Mesendoderm (in vitro differentiated cells): ENCODE measurements at places on chromosomes 7 and 10.

DNA sequence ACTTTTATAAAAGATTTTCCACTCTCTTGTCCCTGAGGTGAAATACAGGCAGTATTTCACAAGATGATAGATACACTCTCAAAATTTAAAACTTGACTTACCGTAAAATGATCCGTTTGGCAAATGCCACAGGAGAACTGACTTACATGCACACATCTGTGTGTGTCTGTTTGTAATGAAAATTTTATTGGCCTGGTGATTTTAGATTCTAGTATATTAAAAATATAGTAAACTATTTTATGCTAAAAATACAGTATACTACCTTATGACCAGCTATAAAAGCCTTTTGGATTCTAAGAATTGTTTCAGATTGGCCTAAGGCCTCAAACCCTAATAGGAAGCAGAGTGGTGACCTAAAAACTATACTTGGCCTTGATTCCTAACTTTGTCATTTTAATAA is 362.7 kb downstream of the IPMK start:
- DNase-seq, result no peak
- H3K36me3 ChIP-seq, result no peaks in the 10 kb centered on the region
- H3K4me1 ChIP-seq, result no peaks in the 10 kb centered on the region

DNA sequence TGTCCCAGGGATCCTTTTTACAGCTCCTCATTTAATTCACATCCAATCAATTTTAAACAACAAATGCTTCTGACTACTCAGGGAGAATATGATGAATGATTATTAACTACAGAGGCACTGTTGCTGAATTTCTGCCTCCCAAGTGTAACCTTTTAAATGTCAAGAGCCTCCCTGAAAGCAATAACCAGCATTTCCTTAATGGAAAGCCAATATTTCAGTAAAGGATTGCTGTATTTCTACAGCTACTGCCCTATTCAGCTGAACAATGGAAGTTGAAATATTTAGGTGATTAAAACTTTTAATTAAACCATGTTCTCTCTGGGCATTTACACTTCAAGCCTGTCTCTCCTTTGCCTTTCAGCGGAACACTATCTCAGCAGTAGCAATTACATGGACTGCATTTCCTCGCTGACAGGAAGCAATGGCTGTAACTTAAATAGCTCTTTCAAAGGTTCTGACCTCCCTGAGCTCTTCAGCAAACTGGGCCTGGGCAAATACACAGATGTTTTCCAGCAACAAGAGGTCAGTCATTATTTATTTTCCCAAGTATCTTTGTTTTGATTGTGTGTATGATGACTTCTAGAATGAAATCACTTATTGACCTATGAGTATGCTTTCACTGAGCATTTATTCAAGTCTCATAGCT is 304.7 kb downstream of the BICC1 start:
- no peaks in the 10 kb centered on the region for H3K4me1 ChIP-seq
- no peaks in the 10 kb centered on the region for H3K27me3 ChIP-seq
- H3K27ac ChIP-seq, result no peak overlapping the region
- H3K4me3 ChIP-seq, result no peak overlapping the region
- H3K36me3 ChIP-seq, result no peaks in the 10 kb centered on the region

- no peak overlapping the region for H3K27ac ChIP-seq
- H3K27me3 ChIP-seq, result no peaks in the 10 kb centered on the region
- no peak overlapping the region for H3K4me3 ChIP-seq
Observed at GRCh38 chr7:46672861-46673260, 751.8 kb upstream of the IGFBP3 start.

- peaks cover 4% of the 10 kb centered on the region for H3K4me1 ChIP-seq
- no peak overlapping the region for H3K4me3 ChIP-seq
- H3K27me3 ChIP-seq, result no peaks in the 10 kb centered on the region
- no peak overlapping the region for H3K27ac ChIP-seq
Observed at GRCh38 chr10:93090619-93091018, 16.9 kb downstream of the CYP26A1 start.

DNA sequence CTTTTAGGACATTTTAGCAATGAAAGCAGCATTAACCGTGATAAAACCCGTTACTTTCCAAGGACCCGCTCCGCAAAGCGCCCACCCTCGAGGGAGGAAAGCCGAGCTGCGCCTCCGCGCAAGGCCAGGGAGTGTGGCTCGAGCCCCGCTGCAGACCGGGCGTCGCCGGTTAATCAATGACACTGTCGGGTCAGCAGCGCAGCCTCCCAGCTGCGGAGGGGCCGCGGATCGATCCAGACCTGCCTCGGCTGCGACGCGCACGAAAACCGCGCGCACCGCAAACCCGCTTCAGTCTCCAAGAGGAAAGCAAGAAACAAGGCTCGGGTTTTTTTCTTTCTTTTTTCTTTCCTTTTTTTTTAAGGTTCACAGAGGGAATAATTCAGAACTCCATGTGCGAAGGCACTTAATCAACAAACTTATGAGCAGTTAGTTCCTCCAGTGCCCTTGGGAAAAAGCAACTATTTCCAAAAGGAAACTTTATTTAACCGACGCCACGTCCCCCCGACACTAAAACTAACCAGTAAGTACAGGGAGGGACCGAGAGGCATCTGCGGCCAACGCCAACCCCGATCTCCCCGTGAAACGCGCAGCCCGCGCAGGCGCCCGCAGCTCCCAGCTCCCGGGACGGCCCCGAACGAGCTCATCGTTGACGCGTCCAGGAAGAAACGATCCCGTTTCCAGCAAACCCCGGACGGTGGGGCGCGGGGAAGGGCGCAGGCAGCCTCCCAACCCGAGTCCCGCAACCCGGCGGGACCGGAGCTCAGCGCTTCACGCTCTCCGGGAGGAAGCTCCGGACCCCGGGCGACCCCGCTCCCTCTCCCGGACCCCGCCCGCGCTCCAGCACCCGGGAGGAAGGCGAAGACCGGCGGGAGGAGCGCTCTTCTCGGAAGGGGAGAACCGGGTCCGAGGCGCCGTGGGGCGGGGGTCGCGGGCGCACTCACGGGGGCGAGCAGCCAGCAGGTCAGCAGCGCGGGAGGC is 598 bp downstream of the VIPR2 start:
- peaks cover 4% of the 10 kb centered on the region for H3K4me1 ChIP-seq
- H3K4me3 ChIP-seq, result peak overlapping the region; percentile 26
- H3K27ac ChIP-seq, result no peak overlapping the region

- peak overlapping the region; percentile 91 for H3K27ac ChIP-seq
- H3K4me3 ChIP-seq, result peak overlapping the region; percentile 84
- no peaks in the 10 kb centered on the region for H3K36me3 ChIP-seq
- peaks cover 3% of the 10 kb centered on the region for H3K4me1 ChIP-seq
- H3K27me3 ChIP-seq, result no peaks in the 10 kb centered on the region
- no peak for DNase-seq
Observed at GRCh38 chr7:139109983-139110411, 477 bp upstream of the ZC3HAV1 start.

- no peak overlapping the region for H3K27ac ChIP-seq
- no peaks in the 10 kb centered on the region for H3K27me3 ChIP-seq
- H3K36me3 ChIP-seq, result no peaks in the 10 kb centered on the region
- H3K4me3 ChIP-seq, result no peak overlapping the region
- H3K4me1 ChIP-seq, result no peaks in the 10 kb centered on the region
Observed at GRCh38 chr7:335358-336148, 45.6 kb downstream of the FOXL3 start.

DNA sequence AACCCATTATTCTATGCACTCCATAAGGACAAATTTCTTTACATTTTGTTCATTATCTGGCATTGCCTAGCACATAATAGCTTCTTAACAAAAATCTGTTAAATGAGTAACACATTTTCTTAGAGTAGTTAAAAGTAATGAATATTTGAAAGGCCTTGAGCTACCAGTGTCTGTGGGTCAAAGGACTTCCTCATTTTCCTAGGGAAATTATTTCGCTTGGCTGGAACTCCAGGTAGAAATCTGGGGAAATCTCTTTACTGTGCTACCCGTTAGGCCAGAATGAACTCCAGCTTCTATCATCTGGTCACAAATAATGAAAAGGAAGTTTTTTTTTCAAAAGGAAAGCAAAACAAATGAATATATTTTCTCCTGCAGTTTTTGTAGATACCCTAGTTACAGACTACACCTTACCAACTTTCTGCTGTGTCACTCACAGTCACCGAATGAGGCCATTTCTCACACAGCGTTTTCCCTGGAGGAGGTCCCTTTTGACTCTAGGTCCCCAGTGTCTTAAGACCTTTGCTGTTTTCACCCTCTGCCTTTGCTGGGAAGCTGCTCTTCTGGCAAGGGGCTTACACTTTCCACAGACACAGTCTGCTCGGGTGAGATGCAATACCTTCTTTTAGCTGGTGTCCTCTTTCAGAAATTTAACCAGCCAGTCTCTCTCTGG is 1.6 kb downstream of the SAMD9L start:
- no peak overlapping the region for H3K4me3 ChIP-seq
- H3K27ac ChIP-seq, result no peak overlapping the region
- no peaks in the 10 kb centered on the region for H3K4me1 ChIP-seq
- H3K36me3 ChIP-seq, result no peaks in the 10 kb centered on the region

GRCh38 chr7:99928994-99929729 is at the start of gene GJC3:
Gene GJC3 (minus strand): TSS chr7:99929620. CDS start chr7:99929620, 0 bp downstream.
- H3K4me3 ChIP-seq, result no peak within 1 kb of the TSS
- H3K36me3 ChIP-seq, result no peaks in the 10 kb centered on the region
- H3K27ac ChIP-seq, result no peak within 1 kb of the TSS
- no peaks in the 10 kb centered on the region for H3K27me3 ChIP-seq
- no peaks in the 10 kb centered on the region for H3K4me1 ChIP-seq
- DNase-seq, result peak; percentile 88

DNA sequence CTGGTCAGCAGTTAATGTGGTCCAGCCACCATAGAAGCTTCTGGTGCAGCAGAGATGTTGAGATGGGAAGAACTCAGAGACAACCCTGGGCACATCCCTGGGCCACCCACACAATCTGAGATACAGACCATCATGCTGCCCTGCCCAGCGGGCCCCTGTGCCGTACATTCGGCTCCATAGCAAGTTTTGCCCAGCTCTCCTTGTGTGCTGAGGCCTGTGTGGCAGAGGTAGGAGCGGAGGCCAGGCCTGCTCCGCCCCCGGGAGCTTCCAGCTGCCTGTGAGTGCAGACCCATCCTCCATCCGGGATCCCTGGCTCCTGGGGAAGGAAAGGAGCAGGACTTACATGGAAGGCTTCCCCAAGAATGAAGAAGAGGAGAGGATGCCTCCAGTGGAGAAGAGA is 140.3 kb downstream of the NEURL1 start:
- DNase-seq, result no peak
- no peaks in the 10 kb centered on the region for H3K27me3 ChIP-seq
- no peak overlapping the region for H3K27ac ChIP-seq
- H3K4me3 ChIP-seq, result no peak overlapping the region
- no peaks in the 10 kb centered on the region for H3K36me3 ChIP-seq

DNA sequence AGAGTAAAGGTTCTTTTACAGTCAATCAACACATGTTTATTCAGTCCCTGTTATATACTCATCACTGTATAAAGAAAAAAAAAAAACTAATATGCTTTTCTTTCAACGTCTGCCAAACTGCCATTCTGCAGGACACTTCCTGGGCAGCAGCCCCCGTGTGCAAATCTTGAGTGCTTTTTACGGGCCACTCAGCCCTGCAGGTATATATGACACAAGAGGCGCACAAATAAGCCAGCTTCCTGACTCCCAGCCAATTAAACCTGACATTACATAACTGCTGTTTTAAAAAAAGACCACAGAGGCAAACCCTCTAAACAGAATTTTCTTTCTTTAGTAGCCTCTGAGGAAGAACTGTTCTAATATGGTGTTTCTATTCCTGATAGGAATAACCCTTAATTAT is 263.0 kb upstream of the NEBL start:
- no peaks in the 10 kb centered on the region for H3K36me3 ChIP-seq
- no peak overlapping the region for H3K4me3 ChIP-seq
- no peaks in the 10 kb centered on the region for H3K27me3 ChIP-seq
- no peak overlapping the region for H3K27ac ChIP-seq
- DNase-seq, result no peak

- no peaks in the 10 kb centered on the region for H3K36me3 ChIP-seq
- H3K27ac ChIP-seq, result no peak overlapping the region
- H3K27me3 ChIP-seq, result no peaks in the 10 kb centered on the region
- H3K4me3 ChIP-seq, result no peak overlapping the region
- DNase-seq, result no peak
Observed at GRCh38 chr7:52311886-52312285, 723.5 kb upstream of the POM121L12 start.

- DNase-seq, result no peak
- no peaks in the 10 kb centered on the region for H3K36me3 ChIP-seq
- H3K4me1 ChIP-seq, result peaks cover 2% of the 10 kb centered on the region
- peak overlapping the region; percentile 48 for H3K4me3 ChIP-seq
- peak overlapping the region; percentile 54 for H3K27ac ChIP-seq
Observed at GRCh38 chr7:101814991-101815825, 2.2 kb upstream of the CUX1 start.

DNA sequence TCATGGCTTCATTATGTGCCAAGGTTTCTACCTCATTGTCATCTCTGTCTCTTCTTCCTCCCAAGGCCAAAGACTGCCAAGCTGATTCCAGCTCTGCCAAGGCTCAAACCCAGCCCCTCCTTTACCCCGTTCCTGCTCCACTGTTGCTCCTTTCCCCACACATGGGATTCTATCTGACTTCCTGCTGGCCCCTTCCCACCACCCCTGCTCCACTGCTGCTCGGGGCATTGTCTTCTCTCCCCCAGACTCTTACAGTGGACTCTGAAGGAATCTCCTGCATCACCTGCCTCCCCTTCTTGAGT is 86.3 kb downstream of the COBL start:
- no peaks in the 10 kb centered on the region for H3K36me3 ChIP-seq
- DNase-seq, result no peak
- no peak overlapping the region for H3K27ac ChIP-seq
- no peak overlapping the region for H3K4me3 ChIP-seq

GRCh38 chr7:7921830-7922229 is 46.8 kb upstream of the GLCCI1 start:
- no peaks in the 10 kb centered on the region for H3K36me3 ChIP-seq
- no peak overlapping the region for H3K27ac ChIP-seq
- H3K4me3 ChIP-seq, result no peak overlapping the region
- peaks cover 2% of the 10 kb centered on the region for H3K27me3 ChIP-seq
- H3K4me1 ChIP-seq, result peaks cover 3% of the 10 kb centered on the region

GRCh38 chr7:510782-511281 is 8.8 kb downstream of the PDGFA start:
- H3K27me3 ChIP-seq, result no peaks in the 10 kb centered on the region
- no peaks in the 10 kb centered on the region for H3K36me3 ChIP-seq
- no peak overlapping the region for H3K27ac ChIP-seq
- DNase-seq, result no peak
- H3K4me3 ChIP-seq, result no peak overlapping the region
- no peaks in the 10 kb centered on the region for H3K4me1 ChIP-seq
